PC-3 (cell line): ENCODE measurements at places on chromosomes 3 and 15. TPM values are rescaled to one million over a fixed set of nuclear protein-coding genes. Genes with fewer than 3 reads are reported as not detected.

The RBM6 gene
- total RNA-seq = 64.6 and 73.5 TPM in 2 replicates

The C3orf49 gene
- not detected in 2 replicates for total RNA-seq

The GRK7 gene
- 0.12 TPM in 1 of 2 replicates, not detected in the other for total RNA-seq

The ERICH6 gene
- not detected in 2 replicates for total RNA-seq

The P4HTM gene
- 44.5 and 50.1 TPM in 2 replicates for total RNA-seq

The RLBP1 gene
- total RNA-seq = not detected in 2 replicates

The FRMD4B gene
- total RNA-seq = 2.9 and 5.7 TPM in 2 replicates

The CLRN1 gene
- total RNA-seq = not detected in 2 replicates

The NANOGP8 gene
- total RNA-seq = not detected in 2 replicates

The GNB5 gene
- 49.3 and 54.7 TPM in 2 replicates for total RNA-seq

The KLHL6 gene
- total RNA-seq = not detected in 2 replicates
